ENCODE measurements at places on chromosomes 13 and 19.

GRCh38 chr13:107258599-107259187 lies 690.8 kb upstream of the ARGLU1 start:
- DNase-seq, result no peak

- no peak for DNase-seq
These were observed 149.0 kb downstream of the LACC1 start for GRCh38 chr13:44028734-44029133.

GRCh38 chr13:75481176-75482069 lies 546 bp downstream of the TBC1D4 start:
- no peak for DNase-seq

DNA sequence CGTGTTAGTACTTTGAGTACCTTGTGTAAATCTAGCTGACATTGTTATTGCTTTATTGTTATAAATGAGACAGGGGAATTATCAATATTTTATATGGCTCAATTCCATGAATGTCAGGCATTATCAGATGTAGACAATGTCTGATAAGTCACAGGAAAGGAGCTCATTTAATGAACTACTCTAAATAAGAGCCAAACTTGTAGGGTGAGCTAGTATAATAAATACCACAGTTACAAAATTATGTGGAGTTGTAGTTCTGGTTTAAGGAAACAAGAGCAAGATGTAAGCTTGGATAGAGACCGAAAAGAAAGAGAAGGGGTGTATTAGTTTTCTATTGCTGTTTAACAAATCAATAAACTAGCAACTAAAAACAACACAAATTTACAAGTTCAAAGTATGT lies 891.8 kb upstream of the SLITRK1 start:
- DNase-seq, result no peak

- no peak for DNase-seq
These were observed 3.4 kb downstream of the ZNF536 start for GRCh38 chr19:30375553-30376031.

GRCh38 chr13:67061750-67062149 lies 168.4 kb downstream of the PCDH9 start:
- no peak for DNase-seq

DNA sequence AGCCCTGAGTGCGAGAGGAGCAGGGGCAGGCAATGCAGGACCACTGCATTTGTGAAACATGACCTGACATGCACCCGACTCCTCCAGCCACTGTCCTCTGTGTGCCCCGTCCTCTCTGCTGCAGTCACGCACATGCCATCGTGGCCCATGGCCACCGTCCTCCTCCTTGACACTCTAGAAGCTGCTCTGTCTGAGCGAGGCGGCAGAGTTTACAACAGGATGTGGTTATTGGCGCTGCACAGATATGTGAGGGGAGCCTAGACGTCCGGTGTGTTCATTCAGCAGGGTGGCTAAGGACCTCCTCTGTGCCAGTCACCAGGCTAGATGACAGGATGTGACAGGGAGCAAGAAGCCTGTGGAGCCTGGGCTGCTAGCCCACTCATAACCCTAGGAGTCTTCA lies 277.8 kb downstream of the FOXO1 start:
- DNase-seq, result no peak

- no peak for DNase-seq
These were observed 8.5 kb downstream of the ILF3 start for GRCh38 chr19:10662384-10663251.

GRCh38 chr19:2488405-2488941 lies 12.5 kb downstream of the GADD45B start:
- no peak for DNase-seq

DNA sequence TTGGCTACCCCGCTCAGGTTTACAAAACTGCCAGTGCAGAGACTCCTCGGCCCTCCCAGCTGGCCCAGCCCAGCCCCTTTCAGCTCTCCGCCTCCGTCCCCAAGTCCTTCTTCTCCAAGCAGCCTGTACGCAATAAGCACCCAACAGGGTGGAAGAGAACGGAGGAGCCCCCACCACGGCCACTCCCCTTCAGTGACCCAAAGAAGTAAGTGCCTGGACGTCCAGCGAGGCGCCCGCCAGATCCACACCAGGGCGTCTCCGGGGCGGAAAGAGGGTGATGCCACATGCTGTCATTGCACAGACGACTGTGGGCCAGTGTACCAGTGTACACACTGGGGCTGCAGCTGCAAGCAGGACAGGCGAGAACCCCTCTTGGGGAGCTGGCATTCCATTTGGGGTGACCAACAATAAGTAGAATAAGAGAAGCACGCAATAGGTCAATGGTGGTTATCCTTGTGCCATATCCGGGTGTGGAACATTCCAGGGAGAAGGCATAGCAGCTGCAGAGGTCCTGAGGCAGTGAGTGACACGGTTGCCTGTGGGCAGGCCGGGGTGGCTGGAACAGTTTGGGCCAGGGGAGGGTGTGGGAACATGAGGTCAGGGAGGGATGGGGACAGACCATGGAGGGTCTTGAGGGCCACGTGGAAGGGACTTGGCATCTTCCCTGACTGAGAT lies 41.3 kb downstream of the DPF1 start:
- no peak for DNase-seq

GRCh38 chr13:110337247-110337646 lies 30.2 kb downstream of the COL4A2 start:
- DNase-seq, result no peak

All from T47D (cell line).